Fibroblast of the aortic adventitia (primary cell): ENCODE measurements at places on chromosomes 7 and 10. TPM values are rescaled to one million over a fixed set of nuclear protein-coding genes. Genes with fewer than 3 reads are reported as not detected.

The C10orf90 gene
- 1.1 TPM in 1 of 2 replicates, not detected in the other for total RNA-seq

The ADRB1 gene
- not detected in 2 replicates for total RNA-seq

The HABP2 gene
- not detected in 2 replicates for total RNA-seq

The LRMDA gene
- total RNA-seq = 3.6 and 6.3 TPM in 2 replicates

The CFAP43 gene
- 0.36 and 0.41 TPM in 2 replicates for total RNA-seq

The HMX2 gene
- total RNA-seq = not detected in 2 replicates

The LBX1 gene
- 0.08 TPM in 1 of 2 replicates, not detected in the other for total RNA-seq

The PPP1R17 gene
- not detected in 2 replicates for total RNA-seq

The CALY gene
- not detected in 2 replicates for total RNA-seq

The SPDYE3 gene
- total RNA-seq = not detected in 2 replicates

The ITGA8 gene
- 2.6 and 38.5 TPM in 2 replicates for total RNA-seq

The DUS4L gene
- 8.5 and 9.3 TPM in 2 replicates for total RNA-seq

The UNCX gene
- not detected in 2 replicates for total RNA-seq

The MACC1 gene
- total RNA-seq = 0.18 and 0.49 TPM in 2 replicates

The CC2D2B gene
- 0.09 TPM in 1 of 2 replicates, not detected in the other for total RNA-seq

The ASAH2 gene
- total RNA-seq = 0.25 and 1.5 TPM in 2 replicates
